ENCODE measurements at places on chromosomes 5 and 9. TPM values are rescaled to one million over a fixed set of nuclear protein-coding genes. Genes with fewer than 3 reads are reported as not detected.

The PCDHGA2 gene
- not detected for polyA plus RNA-seq

The PDZD2 gene
- 8.6 TPM for polyA plus RNA-seq

The PLAC8L1 gene
- polyA plus RNA-seq, result 0.63 TPM

The SLC23A1 gene
- polyA plus RNA-seq, result 0.70 TPM

The ZNG1F gene
- 9.5 TPM for polyA plus RNA-seq

The PPP3R2 gene
- polyA plus RNA-seq, result not detected

The MACROH2A1 gene
- polyA plus RNA-seq, result 90.1 TPM

The MCIDAS gene
- polyA plus RNA-seq, result not detected

The CDH9 gene
- not detected for polyA plus RNA-seq

The SUSD3 gene
- 2.2 TPM for polyA plus RNA-seq

The GDF9 gene
- not detected for polyA plus RNA-seq

The CCNJL gene
- 6.3 TPM for polyA plus RNA-seq

The HRH2 gene
- 2.9 TPM for polyA plus RNA-seq

The GPR151 gene
- polyA plus RNA-seq, result not detected

The RAD23B gene
- 143 TPM for polyA plus RNA-seq

The ANKRD31 gene
- polyA plus RNA-seq, result 0.23 TPM

The SLC36A3 gene
- not detected for polyA plus RNA-seq

The PCDHGA7 gene
- polyA plus RNA-seq, result 1.8 TPM

The SLC6A7 gene
- polyA plus RNA-seq, result 0.62 TPM

The SPINK1 gene
- polyA plus RNA-seq, result not detected

The SLC36A1 gene
- polyA plus RNA-seq, result 13.4 TPM

The ABCA2 gene
- 13.3 TPM for polyA plus RNA-seq

The SLC4A9 gene
- polyA plus RNA-seq, result not detected

The TPD52L3 gene
- not detected for polyA plus RNA-seq

The ADAMTS2 gene
- 30.3 TPM for polyA plus RNA-seq

Data from muscle of arm (tissue), 14 donors.